ENCODE measurements at places on chromosomes 1 and 21. TPM values are rescaled to one million over a fixed set of nuclear protein-coding genes. Genes with fewer than 3 reads are reported as not detected.

OR10J1 gene
- total RNA-seq: not detected

DEPDC1 gene
- total RNA-seq: 1.5 TPM

HRNR gene
- not detected for total RNA-seq

TUT4 gene
- total RNA-seq: 68.8 TPM

GRCh38 chr1:8687538-8687937, 129.9 kb downstream of the RERE start:
- no peaks in the 10 kb centered on the region for H3K36me3 ChIP-seq
- no peaks in the 10 kb centered on the region for H3K27me3 ChIP-seq
- DNase-seq: no peak
- H3K27ac ChIP-seq: no peak overlapping the region

- H3K4me3 ChIP-seq: no peak overlapping the region
- H3K4me1 ChIP-seq: no peaks in the 10 kb centered on the region
- peaks cover 50% of the 10 kb centered on the region for H3K27me3 ChIP-seq
- DNase-seq: no peak
- no peak overlapping the region for H3K27ac ChIP-seq
- H3K36me3 ChIP-seq: no peaks in the 10 kb centered on the region
Observed at GRCh38 chr1:44425341-44426082, 20.5 kb downstream of the RNF220 start.

GRCh38 chr21:40563900-40564299, 283.1 kb downstream of the DSCAM start:
- no peaks in the 10 kb centered on the region for H3K36me3 ChIP-seq
- peaks cover 3% of the 10 kb centered on the region for H3K27me3 ChIP-seq
- no peak overlapping the region for H3K4me3 ChIP-seq
